ENCODE measurements at places on chromosomes 6 and 20.

- no peak for DNase-seq
Measured at GRCh38 chr6:169326067-169326799, 72.6 kb upstream of the THBS2 start.

DNA sequence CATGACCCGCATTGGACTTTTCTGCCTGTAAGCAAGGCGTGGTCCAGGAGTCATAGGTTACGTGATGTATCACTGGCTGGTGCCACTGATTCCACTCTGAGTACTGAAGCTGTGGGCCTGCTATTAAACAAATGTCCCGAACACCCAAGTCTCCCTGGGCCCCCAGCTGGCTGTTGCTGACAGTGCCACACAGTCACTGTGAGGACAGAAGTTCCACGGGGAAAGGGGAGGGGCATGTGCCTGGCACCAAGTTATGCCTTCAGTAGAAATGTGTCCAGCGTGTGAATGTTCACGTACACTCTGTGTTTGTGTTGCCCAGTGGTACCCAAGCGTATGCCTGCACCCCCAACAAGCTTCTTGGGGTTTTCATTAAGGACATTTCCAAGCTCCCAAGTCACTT lies 171.4 kb upstream of the QKI start:
- no peak for DNase-seq

GRCh38 chr20:52833901-52834300 lies 138.3 kb upstream of the TSHZ2 start:
- no peak for DNase-seq

DNA sequence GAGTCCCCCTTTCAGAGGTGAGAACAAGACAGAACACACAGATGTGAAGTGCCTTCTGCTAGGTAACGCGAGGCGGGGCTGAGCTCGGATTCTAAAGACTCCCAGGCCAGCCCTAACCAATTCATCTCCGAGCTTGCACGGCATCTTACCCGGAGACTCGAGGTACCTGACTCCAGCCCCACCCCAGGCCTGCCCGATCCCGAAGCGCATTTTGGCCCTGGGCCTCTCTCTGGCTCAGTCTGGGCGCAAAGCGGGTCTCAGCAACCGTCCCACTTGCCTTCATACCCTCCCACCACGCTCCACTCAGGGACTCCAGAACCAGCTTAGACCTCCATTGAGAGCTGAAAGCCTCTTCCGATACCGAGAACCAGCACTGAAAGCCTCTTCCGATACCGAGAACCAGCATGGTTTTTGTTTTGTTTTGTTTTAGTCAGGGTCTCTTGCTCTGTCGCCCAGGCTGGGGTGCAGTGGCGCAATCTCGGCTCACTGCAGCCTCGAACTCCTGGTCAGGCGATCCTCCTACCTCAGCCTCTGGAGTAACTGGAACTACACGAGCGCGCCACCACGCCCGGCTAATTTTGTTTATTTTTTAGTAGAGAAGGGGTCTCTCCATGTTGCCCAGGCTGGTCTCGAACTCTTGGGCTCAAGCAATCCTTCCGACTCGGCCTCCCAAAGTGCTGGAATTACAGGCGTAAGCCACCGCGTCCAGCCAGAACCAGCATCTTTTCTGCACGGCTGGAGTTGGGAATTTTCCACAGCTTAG lies 557 bp upstream of the DYNLRB1 start:
- DNase-seq = peak; percentile 62

DNA sequence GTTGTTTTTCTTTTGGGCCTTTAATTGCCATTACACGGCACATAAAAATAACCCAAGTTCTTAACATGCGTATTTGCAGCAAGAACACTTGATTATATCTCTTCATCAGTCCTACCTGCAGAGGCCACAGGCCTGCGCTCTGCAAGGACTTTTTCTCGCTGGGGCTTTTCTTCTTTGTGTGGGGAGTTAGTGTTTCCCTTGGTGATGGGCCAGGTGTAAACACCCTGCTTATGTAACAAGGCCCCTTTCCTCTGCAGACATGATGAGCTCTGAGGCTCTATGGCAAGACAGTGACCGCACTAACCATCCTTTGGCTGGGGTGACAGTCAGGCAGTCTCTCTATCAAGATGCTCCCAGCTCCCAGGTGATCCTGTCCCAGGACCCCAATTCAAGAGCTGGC lies 97.8 kb upstream of the PCSK2 start:
- DNase-seq = no peak

DNA sequence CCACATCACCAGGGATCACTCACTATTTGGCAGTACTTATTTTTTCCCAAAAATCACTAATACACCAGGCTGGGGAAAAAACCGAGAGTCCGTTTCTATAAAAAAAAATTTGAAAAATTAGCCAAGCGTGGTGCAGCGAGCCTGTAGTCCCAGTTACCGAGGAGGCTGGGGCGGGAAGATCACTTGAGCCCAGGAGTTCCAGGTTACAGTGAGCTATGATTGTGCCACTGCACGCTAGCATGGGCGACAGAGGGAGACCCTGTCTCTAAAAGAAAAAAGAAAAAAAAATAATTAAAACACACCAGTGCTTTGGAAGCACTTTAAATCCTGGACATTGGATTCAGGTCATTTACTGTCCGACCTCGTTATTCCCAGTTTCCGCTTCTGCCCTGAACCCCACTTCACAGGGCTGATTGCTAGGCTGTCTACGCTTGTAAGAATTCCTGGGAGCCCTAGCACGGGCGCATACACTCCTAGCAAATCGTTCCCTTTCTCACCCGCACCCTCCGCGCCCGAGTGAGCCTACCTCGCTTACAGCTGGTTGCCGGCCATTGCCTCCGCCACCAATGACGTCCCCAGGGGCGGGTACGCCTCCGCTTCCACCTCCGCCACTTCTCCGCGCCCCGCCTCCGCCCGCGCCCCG lies at the start of gene TPMT:
TPMT (minus strand) TSS at position 571 of the 643 bp plus-strand sequence. CDS start 5,950 bp downstream, outside the sequence.
- no peak for DNase-seq

GRCh38 chr6:16743664-16744210 lies 17.5 kb downstream of the ATXN1 start:
- DNase-seq = no peak

GRCh38 chr6:32807020-32807580 lies 9.7 kb downstream of the HLA-DOB start:
- DNase-seq = no peak

- DNase-seq = no peak
Measured at GRCh38 chr6:46254946-46255345, 84.2 kb upstream of the ENPP5 start.

GRCh38 chr6:26474439-26474881 lies 16.7 kb downstream of the BTN2A1 start:
- no peak for DNase-seq

DNA sequence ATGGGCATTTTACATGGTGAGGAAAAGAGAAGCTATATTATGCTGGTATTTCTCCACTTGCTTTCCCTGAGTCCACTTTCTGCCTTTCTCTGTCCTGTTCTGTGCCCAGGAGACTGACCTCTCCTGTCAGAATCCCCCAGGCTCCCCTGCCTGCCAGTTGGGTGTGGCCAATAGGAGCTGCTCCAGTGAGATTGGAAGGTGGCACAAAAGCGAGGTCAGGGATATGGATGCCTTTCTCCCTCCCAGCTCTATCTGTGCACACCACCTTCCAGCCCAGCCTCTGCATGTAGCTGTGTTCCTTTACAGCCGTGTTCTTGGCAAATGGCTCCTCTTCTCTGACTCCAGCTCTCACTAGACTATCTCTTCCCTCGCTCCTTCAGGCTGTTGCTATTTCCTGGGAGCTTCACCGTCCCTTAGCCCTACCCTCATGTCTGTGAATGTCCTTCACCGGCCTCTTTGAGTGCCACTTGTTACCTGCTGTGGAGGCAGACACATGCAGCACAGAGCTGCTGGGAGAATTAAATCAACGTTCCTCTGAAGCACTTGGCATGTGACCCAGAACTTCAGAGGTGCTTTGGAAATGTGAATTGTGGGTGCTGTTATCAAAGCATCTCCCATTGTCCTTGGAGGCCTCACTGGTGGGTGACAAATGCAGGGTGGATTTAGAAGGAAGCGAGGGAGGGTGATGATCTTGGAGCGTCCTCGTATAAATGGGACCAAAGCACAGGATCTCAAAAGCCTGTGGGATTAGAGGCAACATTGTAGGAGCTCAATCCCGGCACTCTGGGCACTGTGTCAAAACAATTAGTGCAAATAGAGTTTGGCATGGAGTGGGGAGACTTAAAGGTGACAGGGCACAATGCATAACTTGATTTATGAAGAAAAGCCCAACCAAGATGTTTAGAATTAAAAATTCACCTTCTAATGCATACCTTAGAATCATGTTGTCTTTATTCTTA lies 28.9 kb upstream of the RALGAPA2 start:
- DNase-seq = no peak

Measured in progenitor cell of endocrine pancreas (in vitro differentiated cells).